Amniotic epithelial cell (primary cell): ENCODE measurements at places on chromosomes 2 and 18.

DNA sequence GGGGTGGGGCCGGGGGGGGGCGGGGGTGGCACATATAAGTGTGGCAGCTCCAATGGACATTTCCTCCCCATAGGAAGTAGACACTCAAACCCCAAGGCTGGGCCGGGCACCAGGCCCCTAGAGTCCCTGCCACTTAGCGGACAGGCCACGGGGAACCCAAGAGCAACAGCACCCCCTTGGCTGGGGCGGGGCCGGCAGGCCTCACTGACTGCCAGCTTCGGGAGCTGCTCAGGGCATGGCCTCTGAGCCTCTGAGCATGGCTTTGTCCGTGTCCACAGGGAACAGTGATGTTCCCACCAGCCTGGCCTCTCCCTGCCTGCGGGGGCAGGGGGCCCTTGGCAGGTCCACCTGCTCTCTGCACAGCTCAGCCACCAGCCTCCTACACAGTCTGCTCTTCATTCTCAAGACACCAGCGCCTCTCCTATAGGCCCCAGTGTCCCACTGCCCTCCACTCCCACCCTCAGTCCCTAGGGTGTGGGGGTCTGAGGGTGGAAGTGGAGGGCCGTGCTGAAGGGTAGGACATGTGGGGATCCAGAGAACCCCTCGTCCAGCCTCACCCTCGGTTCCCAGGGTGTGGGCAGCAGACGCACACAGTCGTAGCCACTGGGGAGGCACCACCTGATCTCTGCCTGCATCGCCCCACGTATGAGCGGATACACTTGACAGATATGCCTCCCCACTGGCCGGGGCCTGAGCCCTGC lies 106.7 kb downstream of the FAM210A start:
- DNase-seq = no peak

DNA sequence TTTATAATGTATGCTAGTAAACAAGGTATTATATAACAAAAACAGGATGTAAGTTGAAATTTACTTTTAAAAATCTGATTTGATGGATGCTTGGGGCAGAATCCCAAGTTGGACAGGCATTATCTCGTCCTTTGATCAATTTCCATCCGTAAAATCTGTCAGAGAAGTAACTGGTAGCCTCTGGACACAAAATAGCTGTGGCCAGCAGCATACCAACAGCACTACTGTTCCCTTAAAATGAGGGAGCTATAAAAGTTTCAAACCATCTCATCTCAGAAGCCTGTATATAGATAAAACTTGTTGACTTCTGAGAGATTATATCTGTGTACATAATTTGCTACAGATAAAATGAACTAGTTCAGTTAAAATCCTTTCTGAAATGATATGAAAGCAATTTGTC lies 14.7 kb upstream of the METAP1D start:
- DNase-seq = peak; percentile 16

DNA sequence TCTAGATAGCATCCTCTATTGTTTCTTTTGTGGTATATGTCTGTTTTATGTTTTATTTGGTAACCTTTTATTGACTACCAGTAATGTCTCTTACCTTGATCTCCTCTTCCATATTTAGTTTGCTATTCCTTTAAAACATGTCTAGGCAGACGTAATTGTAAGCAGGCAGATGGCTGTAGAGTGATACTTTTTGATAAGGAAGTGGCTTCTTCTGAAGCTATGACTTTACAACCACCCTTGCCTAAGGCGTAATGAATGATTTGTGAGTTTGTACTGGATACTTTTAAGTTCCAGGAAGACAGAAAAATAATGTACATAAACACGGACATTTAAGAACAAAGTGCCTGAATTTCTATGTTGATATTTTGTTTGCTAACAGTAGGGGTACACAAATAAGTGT lies 85.6 kb downstream of the ZNF804A start:
- DNase-seq = no peak

DNA sequence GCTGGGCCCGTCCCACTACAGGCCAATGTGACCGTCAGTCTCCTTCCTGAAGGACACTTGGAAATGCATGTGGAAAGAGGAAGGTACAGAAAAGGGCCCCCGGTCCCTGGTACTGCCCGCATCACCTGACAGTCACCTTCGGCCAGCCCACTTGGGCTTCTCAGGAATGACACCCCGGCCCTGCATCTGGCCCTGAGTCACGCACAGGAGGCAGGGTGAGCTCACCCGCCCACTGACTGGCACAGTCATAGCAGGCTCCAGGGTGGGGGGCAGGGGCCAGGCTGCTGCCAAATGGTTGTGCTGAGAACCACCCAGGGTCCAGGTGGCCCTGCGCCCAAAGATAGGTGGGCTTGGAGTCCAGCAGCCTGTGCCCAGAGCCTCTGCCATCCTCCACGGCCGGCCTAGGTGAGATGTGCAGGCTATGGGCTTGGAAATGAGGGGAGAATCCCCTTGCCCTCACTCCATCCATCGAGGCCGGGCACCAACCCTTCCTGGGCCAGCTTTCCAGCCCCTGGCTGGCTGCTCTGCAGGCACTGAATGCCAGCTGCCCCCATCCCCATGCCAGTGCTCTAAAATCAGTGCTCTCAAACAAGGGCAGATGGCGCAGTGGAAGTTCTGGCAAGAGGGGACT lies 14.1 kb downstream of the EMX1 start:
- peak; percentile 34 for DNase-seq
